Right ventricle myocardium inferior (tissue), 1 donor: ENCODE measurements at places on chromosomes 6 and 20.

DNA sequence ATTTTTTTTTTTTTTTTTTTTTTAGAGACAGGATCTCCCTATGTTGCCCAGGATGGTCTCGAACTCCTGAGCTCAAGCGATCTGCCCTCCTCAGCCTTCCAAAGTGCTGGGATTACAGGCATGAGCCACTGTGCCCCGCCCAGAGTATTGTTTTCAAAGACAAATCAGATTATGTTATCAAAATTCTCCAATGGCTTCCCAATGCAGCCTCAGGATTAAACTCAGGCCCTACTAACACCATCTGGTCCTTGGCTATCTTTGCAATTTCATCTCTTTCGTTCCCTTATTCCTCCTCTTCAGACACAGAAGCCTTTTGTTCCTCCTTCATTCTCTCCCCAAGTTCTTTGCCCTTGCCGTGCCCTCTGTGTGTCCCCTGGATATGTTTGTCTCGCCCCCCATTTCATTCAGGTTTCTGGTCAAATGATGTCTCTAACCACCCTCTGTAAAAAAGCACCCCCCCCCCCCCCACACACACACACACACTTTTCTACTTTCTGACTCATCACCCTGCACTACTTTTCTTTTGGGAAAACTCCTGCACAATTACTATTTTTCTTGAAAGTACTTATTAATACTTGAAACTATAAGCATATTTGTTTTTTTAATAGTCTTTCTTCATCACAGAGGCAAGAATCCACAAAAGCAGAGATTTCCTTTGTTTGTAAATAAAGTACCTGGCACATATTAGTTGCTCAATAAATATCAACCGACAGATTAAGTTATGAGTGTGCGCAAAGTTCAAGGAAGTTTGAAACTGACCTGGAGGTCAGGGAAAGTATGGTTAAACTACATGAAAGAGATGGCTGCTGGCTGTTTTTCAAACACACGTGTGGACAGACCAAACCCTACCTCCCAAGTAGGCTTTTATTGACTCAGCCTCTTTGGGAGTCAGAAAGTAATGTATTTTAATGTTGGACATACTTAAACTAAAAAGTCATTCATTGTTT, 16.7 kb downstream of the BTN1A1 start:
- DNase-seq = no peak

GRCh38 chr6:19979059-19979458, 141.9 kb downstream of the ID4 start:
- DNase-seq = no peak

DNA sequence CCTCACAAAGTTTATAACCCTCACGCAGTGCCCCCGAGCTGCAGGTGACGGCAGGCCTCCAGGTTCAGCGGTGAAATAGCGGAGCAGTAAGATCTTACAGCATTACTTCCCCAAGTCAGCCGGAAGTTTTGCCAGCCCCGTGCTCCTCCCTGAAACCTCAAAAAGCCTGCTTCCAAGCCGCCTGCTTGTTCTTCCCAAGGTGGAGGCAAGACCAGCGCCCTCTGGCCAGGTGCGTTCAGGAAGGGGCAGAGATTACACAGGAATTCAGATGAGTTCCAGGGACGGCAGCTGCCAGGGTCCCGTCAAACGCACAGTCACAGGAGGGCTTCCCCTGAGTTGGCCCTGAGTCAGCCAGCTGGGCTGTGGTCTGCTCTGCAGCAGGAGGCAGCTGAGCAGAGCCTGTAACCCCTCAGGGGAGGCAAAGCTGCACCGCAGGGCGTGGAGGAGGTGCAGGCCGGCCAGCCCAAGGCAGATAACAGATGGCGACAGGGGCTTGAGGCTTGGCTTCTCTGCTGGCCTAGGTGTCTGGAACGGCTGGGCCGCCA, 124.1 kb upstream of the RPS6KA2 start:
- DNase-seq = peak; percentile 78

GRCh38 chr6:150747155-150747554, 118.3 kb upstream of the MTHFD1L start:
- DNase-seq = no peak

DNA sequence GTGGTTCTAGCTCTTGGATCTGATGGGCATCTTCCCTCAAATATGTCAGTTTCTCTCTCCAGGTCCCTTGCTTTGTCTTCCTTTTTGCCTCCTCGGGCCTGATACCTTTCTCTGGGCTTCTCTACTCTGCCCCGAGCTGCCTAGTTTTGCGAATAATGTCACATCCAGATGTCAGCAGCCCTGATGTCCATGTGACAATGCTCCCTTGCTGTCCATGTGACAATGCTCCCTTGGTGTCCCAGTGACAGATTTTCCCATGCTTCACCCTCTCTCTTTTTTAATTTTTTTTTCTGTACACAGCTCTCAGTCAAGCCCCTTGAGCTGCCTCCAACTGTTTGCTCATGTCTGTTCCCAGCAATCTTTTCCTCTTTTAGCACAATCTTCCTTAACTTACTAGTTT, 6.4 kb downstream of the TRAF3IP2 start:
- DNase-seq = no peak

DNA sequence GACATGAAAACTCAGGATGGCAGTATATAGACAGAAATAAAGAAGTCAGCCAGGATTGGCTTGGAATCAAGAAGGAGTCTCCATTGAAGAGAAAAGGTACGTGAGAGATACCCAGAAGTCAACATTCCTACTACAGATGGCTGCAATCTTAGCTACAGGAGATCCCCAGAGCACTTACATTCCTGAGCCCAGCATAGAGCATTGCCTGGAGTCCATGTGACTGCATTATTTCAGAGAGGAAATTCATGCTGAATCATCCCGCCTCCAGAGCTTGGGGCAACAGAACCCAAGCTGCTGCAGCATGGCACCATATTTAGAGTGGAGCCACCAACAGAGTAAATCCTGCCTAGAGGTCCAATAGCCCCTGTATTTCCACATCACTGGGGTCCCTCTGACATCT, 125.0 kb upstream of the GRIK2 start:
- DNase-seq = no peak

GRCh38 chr6:41676431-41676830, 38.2 kb downstream of the MDFI start:
- no peak for DNase-seq

GRCh38 chr20:9490161-9490560, 24.2 kb upstream of the LAMP5 start:
- no peak for DNase-seq

- DNase-seq = no peak
Observed at GRCh38 chr20:37343994-37344355, 2.0 kb upstream of the SRC start.
